ENCODE measurements at places on chromosomes 11 and 22.
A peak's percentile ranks its signal among the peaks of the same experiment; 100 is the strongest.

DNA sequence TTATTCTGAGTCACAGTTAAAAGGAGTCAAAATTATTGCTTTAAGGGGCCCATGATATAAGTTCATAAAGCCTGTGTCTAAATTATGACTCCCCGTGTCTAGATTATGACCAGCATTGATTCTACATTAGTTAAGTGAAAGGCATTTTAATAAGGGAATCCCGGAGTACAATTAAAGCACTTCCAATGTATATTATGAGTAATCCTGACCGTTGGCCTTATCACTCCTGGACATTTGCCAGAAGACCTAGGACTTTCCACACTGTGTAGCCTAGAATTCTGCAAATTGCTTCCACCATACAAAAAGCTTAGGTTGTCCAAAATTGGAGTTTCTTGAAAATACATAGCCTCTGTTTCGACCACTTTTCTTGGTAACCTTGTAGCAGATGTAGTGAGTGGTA is 1292.6 kb downstream of the LRRC4C start:
- no peak for DNase-seq

- no peak for DNase-seq
These were observed 35.2 kb downstream of the TRMU start for GRCh38 chr22:46370584-46371291.

DNA sequence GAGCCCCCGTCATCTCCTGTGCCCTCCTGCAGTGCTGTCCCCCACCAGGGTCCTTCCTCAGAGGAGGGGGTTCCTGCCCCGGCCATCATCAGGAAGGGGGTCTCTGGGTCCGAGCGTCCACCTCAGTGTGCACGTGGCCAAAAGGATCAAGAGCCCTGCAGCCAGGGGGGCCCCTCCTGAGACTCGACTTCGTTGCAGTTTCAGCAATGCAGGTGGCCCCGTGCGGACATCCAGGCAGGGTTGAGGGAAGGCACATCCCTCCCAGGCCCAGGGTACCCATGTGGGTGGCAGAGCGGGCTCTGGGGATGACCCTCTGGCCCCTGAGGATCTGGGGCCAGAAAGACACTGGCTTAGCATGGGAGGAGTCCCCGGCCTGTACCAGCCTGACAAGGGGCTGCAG is 41.3 kb downstream of the LRP5 start:
- DNase-seq: no peak

- DNase-seq: no peak
These were observed 60.3 kb downstream of the SYTL2 start for GRCh38 chr11:85750646-85751045.

- no peak for DNase-seq
These were observed 46.9 kb upstream of the MYOD1 start for GRCh38 chr11:17672469-17672868.

DNA sequence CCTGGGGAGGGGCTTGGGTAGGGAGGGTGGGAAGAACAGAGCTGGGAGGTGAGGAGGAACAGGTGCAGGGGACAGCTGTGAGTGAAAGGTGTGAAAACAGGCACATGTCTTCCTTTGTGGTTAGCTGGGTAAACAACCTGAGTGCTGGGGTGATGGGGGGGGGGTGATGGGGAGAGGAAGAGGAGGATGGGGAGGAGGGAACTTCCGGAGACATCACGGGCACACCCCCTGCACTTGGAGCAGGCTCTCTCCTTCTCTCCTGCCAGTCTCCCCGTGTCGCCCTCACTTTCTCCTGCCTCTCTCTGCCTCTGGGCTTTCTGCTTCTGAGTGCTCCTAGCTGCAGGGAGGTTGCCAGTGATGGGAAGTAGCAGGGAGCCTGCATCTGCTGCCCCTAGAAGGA is 8.8 kb downstream of the CXCR5 start:
- no peak for DNase-seq

DNA sequence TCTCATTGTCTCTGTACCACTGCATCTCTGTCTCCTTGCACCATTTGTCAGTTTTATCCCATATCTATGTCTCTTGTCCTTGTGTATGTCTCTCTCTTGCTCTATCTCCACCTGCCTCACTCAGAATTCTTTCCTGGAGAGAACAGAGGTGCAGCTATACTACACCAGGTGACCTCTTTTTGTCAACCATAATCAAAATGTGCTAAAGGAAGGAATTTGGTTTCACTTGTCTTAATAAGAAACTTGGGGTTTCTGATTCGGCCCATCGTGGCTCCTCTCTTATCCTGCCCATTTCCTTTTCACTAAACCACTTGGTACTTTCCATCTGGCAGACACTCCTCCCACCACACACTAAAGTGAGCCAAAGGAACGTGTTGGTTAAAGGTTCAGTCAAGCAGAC is 2.0 kb upstream of the C11orf42 start:
- DNase-seq: no peak

DNA sequence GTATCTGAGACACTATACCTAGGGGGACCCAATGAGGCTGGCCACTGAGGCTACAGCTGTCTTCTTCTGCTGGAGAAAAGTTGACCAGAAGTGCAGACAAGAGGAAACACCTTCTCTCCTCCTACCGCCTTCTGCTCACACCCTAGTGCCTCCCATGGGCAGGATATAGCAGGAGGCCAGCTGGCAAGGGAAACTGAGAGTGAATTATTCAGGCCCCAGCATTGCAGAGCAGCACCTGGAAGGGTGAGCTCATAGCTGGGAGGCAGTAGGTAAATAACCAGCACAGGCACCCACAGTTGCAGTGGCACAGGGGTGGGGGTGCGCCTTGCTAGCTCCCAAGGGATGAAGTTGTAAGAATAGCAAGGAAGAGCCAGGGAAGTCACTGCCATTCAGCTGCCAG is 267.4 kb upstream of the NCAM1 start:
- DNase-seq: no peak

GRCh38 chr11:96339706-96340554 is 3.1 kb downstream of the MAML2 start:
- no peak for DNase-seq

- DNase-seq: peak; percentile 50
These were observed 4.2 kb upstream of the STIP1 start for GRCh38 chr11:64181506-64182411.

- DNase-seq: no peak
These were observed 19.3 kb downstream of the HSD17B12 start for GRCh38 chr11:43699870-43700269.

GRCh38 chr22:40510631-40511364 is 125.7 kb downstream of the MRTFA start:
- DNase-seq: no peak

- no peak for DNase-seq
These were observed 40.3 kb downstream of the ARHGAP42 start for GRCh38 chr11:100727410-100727809.

DNA sequence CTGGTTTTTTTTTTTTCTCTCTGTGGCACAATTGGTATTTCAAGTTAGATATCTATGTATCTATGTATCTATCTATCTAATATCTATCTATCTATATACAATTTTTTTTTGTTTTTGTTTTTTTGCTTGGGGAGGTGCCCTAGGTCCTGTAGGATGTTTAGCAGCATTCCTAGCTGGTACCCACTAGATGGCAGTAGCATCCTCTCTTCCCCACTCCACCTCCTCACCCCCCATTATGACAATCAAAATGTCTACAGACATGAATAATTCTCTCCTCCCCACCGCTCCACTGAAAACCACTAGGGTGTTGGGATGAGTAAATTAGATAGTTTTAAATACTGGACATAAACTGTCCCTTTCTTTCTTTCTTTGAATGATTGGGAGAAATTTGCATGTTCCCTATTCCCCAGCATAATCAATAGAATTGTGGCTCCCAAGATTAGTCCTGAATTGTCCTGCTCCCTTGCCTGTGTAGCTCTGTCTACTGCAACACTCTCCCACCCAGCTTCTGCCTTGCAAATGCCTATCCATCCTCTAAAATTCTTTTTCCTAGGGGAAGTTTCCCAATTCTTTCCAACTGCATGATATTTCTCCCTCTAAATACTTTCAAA is 1152.4 kb downstream of the LRRC4C start:
- no peak for DNase-seq

All from activated naive CD4-positive, alpha-beta T cell treated with anti-CD3 and anti-CD28 coated beads, Interleukin-2, amount 50 U/mL, for 16 hours (primary cell).